ENCODE measurements at places on chromosomes 4 and X.

GRCh38 chrX:140343226-140343868 lies 161.5 kb downstream of the SOX3 start:
- DNase-seq, result no peak

DNA sequence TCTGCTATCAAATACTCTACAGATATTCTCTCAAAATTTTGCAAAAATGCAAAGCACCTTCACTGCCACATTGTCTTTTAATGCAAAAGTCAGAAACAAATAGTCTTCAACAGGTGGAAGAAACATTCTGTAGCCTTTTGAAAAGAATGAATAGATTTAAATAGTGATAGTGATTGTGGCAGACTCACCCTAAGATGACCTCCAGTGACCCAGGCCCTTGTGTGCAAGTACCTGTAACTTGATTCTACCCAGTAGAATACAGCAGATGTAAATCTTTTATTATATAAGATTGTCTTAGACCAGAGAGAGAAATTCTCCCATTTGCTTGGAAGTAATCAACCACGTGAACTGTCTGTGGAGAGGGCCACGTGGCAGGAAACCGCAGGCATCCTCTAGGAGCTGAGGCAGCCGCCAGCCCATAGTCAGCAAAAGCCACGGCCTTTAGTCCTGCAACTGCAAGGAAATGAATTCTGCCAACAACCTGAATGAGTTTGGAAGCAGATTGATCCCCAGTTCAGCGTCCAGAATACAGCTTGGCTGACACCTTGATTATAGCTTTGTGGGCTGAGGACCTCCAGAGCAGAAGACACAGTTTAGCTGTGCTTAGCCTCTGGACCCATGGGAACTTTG lies 272.5 kb downstream of the ARHGAP10 start:
- DNase-seq, result no peak

- no peak for DNase-seq
Measured at GRCh38 chr4:176885224-176885623, 92.5 kb upstream of the VEGFC start.

- DNase-seq, result no peak
Measured at GRCh38 chrX:38117485-38117884, 103.2 kb downstream of the SRPX start.

- DNase-seq, result no peak
Measured at GRCh38 chr4:15340902-15341732, 86.7 kb upstream of the C1QTNF7 start.

- DNase-seq, result peak; percentile 51
Measured at GRCh38 chrX:140099221-140099620, 133.9 kb upstream of the CXorf66 start.

GRCh38 chrX:15114743-15115566 lies 154.9 kb downstream of the ASB9 start:
- peak; percentile 13 for DNase-seq

- no peak for DNase-seq
Measured at GRCh38 chr4:40881096-40881495, 131.3 kb downstream of the NSUN7 start.

DNA sequence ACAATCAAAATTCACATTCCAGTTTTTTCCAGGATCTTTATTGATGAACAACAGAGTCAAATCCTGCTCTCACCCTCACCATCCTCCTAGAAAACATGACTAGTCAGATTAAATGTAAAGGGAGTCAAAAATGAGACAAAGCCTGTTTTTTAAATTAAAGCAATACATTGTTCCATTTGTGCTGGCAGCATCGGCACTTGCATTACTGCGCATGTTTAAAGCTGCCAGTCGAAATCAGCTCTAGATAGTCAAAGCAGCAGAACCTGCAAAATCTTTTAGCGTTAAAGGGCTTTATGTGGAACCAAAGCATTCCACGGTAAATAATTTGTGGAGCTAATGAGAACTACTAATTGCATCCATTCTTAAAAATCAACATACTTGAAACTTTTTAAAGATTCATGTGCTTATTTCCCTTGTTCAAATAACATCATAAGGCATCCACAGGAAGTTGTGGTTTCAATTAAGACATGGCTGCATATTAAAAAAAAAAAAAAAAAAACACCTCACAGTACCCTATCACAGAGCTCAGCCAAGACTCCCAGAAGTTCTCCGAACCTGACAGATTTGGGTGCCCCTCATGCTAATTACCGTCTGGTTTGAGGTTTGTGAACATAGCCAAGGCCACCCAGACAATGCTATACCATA lies 82.2 kb downstream of the SH3KBP1 start:
- DNase-seq, result no peak

- DNase-seq, result no peak
Measured at GRCh38 chr4:82201303-82201702, 172.5 kb downstream of the HNRNPD start.

DNA sequence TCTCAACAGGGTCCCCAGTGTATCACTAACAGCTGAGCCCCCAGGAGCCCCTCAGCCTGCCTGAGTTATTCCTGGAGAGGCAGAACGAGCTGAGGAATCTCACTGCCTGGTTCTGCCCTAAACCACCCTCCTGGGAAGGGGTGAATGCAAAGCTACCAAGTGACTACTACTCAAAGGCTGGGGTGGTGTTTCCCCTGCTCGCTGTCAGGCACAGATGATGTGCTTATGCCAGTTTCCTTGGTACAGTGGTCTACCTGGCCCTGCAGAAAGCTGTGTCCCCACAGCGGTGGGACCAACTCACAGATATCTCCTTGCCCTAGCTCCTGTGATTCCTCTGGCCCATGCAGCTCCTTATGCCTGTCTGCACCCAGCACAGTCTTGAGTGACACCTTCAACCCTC lies 35.4 kb upstream of the ASMTL start:
- no peak for DNase-seq

DNA sequence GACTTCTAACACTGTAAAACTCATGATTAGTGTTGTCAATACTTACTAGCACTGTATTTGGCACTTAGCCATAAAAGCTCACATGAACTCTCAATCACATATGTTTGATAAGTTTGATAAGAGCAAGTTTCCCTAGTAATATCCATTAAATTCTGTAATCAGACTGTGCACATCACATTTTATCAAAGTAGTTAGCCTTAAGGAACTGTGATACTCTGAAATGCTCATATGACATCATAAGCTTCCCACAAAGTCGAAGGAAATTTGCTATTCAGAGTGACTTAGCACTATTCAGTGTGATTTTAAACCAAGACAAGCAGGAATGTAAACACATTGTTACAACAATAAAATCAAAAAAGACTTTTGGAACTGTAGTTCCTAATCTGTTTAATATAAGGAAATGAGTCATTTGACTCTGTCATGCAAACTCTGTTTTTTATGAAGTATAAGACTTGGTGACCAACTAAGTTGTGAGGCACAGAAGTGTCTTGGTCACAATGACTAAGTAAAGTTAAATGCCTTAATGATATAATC lies 6.7 kb downstream of the SLC7A11 start:
- no peak for DNase-seq

DNA sequence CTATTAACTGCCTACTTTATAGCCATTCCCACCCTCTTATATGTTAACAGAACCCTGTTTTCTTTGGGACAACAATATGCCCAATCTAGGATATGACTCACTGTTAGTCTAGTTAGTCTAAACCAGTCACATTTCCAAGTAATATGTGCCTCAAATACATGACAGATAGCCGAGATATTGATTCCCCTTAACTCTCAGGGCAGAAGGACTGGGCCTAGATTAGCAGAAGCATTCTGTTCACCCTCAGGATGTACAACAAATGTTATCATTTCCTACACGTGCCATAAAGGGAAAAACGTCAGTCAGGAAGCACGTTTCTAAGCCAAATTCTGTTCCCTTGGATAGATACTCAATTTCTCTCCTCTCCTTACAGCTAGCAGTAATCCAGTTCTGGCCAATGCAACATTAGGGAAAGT lies 114.1 kb downstream of the SLC10A7 start:
- no peak for DNase-seq

- no peak for DNase-seq
Measured at GRCh38 chrX:104325213-104325585, 70.5 kb upstream of the ESX1 start.

- no peak for DNase-seq
Measured at GRCh38 chrX:95835223-95835622, 849.4 kb upstream of the DIAPH2 start.

GRCh38 chr4:105541420-105541819 lies 11.0 kb upstream of the ARHGEF38 start:
- no peak for DNase-seq

- no peak for DNase-seq
Measured at GRCh38 chr4:1596393-1596792, 87.7 kb downstream of the FAM53A start.

GRCh38 chrX:153379971-153380581 lies 21.1 kb downstream of the PNMA6E start:
- DNase-seq, result no peak

DNA sequence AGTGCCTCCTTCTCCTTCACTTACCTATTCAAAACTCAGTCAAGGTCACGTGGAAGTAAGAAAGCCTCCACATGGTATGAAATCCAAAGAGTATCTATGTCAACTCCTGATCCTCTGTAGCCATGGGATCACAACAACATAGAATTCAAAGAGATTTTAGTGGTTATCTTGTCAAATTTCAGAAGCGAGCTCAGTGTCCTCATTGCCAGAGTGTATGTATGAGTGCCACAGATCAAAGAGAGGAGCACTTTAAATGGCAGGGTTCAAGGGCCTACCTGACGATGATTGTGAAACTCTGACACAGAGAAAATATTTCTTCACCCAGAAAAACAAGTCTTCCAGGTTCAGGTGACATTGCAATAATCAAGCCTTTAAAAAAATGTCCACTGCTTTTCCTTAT lies 1.2 kb upstream of the ACE2 start:
- no peak for DNase-seq

DNA sequence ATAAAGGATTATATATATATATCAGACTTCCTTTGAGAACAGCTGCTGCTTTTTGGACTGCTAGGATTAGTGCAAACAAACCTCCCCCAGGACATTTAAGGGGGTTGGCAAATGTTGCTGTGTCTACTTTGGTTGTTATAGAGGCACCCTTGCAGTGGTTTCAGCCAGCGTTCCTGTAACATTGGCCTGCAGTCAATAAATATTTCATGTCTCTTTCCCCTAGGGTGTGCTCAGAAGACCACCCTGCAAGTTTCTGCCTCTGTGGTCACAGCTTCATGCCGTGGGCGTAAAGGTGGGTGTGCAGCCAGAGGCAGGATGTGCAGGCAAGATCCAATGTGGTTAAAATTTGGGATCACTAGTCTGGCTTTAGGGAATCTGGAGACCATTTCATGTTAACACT lies 28.9 kb downstream of the FGF5 start:
- DNase-seq, result no peak

- no peak for DNase-seq
Measured at GRCh38 chrX:9614016-9614415, 149.2 kb downstream of the TBL1X start.

- DNase-seq, result no peak
Measured at GRCh38 chr4:20859097-20859781, 159.0 kb downstream of the PACRGL start.

GRCh38 chr4:183348136-183348535 lies 25.9 kb upstream of the CLDN24 start:
- no peak for DNase-seq

GRCh38 chrX:138745196-138745595 lies 33.7 kb upstream of the FGF13 start:
- peak; percentile 34 for DNase-seq

- DNase-seq, result peak; percentile 74
Measured at GRCh38 chrX:10615931-10616774, 4.2 kb downstream of the MID1 start.

- no peak for DNase-seq
Measured at GRCh38 chr4:84495794-84496261, 3.3 kb downstream of the NKX6-1 start.

DNA sequence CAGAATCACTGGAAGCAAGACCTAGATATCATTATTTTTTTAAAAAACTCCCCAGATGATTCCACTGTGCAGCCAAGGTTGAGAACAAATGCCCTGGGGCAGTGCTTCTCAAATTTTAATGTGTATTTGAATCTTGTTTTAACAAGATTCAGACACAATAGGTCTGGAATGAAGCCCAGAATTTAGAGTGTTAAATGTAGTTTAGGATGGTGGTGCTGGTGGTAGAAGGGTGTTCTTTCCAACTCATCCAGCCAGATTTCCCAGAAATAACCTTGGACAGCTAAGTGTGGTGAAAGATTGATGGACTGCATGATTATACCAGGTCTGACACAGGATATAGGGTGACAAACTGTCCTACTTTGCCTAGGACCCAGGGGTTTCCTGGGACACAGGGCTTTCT lies 120.1 kb upstream of the MED14 start:
- DNase-seq, result no peak

GRCh38 chr4:171186700-171187099 lies 626.5 kb upstream of the GALNTL6 start:
- no peak for DNase-seq

- peak; percentile 75 for DNase-seq
Measured at GRCh38 chr4:139783741-139784484, 118.3 kb downstream of the MGST2 start.

GRCh38 chr4:94463771-94464170 lies 12.0 kb downstream of the PDLIM5 start:
- no peak for DNase-seq

- no peak for DNase-seq
Measured at GRCh38 chr4:117847849-117848248, 186.4 kb upstream of the NDST3 start.

- DNase-seq, result no peak
Measured at GRCh38 chrX:1537031-1537715, at the start of gene P2RY8. Gene P2RY8 (minus strand): TSS chrX:1537185. CDS start chrX:1466558, 70,627 bp downstream.

Measured in ELF-1 (cell line).